ENCODE measurements at places on chromosomes 4 and X.

- DNase-seq: no peak
Observed at GRCh38 chrX:113741744-113742143, 842.1 kb upstream of the HTR2C start.

DNA sequence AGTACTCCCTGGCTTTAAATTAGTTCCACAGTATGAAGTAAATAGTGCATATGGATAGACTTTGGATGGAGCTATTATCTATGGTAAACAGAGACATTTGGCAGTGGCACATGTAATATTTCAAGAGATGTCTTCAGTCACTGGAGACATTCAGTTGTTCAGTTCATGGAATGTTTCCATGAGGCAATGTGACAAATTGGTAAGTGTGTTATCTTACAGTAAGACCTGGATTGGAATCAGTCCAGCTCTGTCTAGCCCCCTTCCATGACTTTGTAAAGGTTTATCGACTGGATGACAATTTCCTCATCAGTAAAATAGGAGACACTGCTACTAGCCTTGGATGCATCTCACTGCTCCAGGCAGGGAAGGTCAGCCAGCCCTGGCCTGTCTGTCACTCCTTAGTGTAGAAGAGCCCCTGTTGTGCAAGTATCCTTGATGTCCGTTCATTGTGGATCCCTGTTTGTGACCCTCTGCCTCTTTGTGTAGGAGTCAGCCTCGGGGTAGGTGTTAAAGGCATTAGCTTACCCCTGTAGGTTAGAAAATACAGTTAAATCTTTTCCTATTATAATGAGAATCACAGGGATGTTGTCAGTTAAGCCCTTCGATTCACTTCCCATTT is 335.9 kb downstream of the ANK2 start:
- no peak for DNase-seq

DNA sequence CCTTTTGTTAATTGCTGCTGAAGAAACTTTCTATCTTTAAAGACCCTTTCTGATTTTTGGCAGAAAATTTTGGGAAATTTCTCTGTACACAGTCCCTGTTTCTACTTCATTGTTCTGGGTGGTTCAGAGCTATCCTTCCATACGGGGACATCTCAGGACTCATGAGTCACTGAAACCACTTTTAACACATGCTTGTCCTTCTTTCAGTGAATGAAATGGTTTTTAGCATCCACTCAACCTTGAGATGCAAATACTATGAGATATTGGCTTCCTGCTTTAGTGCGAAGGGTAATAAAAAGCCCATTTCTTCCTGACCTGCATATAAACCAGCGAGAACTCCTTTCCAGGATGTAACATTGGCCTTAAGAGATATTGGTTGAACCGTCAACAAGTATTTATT is 158.0 kb downstream of the REPS2 start:
- DNase-seq: no peak

DNA sequence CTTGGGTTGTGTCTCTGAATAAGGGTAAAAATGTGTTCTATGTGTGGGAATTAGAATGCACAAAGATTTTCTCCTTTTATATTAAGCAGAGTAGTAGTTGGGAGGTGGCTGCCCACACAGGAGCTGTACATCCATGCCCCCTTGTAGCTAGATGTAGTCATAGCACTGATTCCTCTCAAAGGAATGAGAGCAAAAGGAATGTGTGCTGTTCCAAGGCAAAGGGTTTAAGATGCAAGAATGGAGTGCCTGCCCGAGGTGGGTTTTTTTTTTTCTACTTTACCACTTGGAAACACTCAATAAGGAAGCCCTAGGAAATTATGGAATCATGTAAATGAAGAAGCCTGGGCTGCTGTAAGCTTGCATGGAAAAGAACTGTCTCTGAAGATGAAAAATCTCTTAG is 2183.2 kb upstream of the AGA start:
- no peak for DNase-seq

DNA sequence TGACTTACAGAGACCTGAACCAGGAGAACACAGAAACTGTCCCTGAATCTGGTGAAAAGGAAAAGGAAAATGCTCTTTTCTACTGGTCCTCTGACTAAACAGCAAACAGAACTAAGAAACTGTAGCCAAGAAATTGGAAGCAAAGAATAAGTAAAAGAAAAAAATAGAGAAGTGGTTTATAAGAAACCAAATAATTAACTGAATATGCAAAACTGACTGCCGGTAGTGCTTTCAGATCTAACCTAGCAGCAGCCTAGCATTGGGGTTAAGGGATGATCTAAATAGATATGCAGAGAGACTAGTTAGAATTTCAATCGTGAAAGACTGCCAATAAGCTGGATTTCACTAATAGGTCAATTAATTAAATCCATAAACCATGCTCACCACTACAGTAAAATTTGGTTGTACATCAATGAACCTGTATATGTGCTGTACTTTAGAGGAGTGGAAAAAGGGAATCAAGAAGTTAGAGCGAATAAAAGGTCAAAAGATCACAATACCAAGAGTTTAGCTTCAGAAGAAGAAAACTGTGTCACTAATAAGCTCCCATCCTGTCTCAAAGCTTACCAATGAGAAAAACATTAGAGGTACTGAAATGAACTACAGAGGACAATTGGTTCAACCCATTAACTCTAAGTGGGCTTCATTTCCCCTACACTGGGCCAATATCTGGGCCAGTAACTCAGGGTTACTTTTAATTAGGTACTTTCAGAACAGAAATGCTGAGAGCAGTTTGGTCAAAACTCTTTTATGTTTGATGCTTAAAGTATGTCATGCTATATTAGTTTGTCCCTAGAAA is 53.6 kb downstream of the KLHL13 start:
- DNase-seq: no peak

DNA sequence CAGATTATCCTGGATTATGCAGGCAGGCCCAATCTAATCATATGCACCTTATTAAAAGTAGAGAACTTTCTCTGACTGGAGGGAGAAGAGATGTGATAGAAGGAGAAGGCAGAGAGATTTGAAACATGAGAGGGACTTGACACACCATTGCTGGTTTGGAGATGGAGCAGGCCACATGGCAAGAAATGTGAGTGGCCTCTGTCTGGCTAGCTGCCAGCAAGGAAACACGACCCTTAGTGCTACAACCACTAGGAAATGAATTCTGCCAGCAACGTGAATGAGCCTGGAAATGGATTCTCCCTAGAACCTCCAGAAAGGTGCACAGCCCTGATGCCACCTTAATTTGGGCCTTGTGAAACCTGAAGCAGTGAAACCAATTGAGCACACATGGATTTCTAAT is 79.5 kb upstream of the MBNL3 start:
- no peak for DNase-seq

DNA sequence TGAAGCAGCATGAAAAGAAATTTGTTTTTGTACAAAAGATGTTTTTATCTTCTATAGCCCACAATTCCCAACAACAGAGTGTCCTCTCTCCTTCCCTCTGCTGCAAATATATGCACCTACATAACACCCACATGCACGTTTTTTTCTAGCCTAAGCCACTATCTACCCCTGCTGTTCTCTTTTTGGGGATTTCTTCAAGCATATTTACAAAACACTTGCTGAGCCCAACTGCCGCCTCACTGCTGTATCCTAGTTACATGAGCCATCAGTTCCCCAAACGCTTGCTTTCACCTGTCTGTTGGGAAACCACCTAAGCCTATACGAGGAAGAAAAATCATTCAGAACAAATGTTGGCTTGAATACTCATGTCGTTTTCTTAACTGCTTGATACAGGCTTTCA is 127.2 kb downstream of the CHRNA9 start:
- DNase-seq: no peak

DNA sequence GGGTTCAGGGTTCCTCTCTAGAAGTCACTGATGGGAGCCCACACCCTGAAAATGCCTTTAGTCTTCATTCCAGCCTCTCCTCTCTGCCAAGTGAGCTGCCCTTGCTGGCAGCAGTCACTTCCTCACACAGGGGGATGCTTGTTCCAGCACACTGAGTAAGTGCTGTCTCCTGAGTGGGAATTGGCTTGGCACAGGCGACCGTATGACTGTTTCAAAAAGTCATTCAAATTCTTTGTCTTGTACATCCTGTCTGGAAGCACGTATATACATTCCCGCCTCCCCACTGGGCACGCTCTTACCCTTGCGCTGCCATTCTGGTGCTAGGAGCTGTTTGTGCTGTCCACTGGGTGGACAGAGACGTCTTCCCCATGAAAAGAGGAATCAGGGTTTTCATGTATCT is 40.2 kb upstream of the CD99 start:
- DNase-seq: no peak

- no peak for DNase-seq
Observed at GRCh38 chr4:143417679-143418403, 81.2 kb downstream of the GAB1 start.

GRCh38 chrX:38552721-38553120 is 8.6 kb upstream of the TSPAN7 start:
- DNase-seq: no peak

DNA sequence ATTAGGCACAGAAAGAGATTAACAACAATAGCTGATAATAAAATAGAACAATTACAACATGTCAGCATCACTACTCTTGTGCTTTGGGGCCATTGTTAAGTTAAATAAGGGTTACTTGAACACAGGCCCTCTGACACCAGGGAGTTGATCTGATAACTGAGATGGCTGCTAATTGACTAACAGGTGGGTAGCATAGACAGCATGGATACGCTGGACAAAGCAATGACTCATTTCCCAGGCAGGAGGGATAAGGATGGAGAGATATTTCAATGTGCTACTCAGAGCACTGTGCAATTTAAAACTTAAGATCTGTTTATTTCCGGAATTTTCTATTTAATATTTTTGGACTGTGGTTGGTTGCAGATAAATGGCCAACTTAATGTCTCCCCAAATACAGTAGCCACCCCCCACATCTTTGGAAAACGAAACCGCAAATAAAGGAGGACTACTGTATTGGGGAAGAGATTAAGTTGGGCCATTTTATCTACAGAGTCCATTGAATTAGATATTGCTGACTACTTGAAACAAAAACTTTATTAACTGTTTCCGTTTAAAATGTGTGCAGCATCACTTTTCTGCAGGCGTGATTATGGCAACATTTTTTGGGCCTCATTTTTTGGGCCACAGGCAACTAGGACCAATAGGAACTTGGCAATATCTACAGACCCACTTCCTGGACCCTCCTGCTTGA is 200.6 kb upstream of the KLF3 start:
- no peak for DNase-seq

GRCh38 chrX:110146521-110146920 is 143.6 kb downstream of the TMEM164 start:
- no peak for DNase-seq

- DNase-seq: peak; percentile 71
Observed at GRCh38 chrX:68686097-68686977, 38.9 kb downstream of the STARD8 start.

DNA sequence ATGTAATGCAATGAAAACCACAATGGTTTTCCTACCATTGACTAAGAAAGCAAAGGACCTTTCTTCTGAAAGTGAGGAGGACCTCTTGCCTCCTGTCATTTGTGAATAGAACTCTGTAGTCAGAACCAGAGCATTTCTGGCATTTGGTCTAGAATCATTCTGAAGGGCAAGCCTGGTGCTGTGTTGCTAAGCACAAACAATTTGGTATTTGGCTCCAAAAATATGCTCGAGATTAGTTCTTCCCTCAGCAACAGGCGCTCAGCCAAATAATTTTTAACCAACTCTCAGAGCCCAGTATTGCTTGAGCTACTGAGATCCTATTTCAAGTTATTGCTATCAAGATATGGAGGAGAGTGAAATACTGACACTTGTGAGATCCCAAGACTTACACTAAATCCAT is 71.0 kb downstream of the SNCA start:
- no peak for DNase-seq

DNA sequence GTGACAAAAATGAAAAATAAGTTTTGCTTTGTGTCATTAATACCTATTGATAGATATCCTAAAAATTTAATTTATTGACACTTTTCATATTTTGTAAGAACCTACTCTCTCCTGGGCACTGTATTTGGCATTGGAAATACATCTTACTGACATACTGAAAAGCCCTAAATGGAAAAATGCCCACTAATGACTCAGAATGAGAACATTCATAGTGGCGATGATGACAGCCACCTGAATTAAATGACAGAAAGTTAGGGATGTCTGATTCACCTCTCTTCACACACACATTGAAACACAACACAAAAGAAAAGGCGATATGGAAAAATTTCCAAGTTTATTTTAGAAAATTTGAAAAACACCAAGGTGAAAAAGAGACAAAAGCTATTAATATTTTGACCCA is 992.3 kb downstream of the STPG2 start:
- DNase-seq: no peak

DNA sequence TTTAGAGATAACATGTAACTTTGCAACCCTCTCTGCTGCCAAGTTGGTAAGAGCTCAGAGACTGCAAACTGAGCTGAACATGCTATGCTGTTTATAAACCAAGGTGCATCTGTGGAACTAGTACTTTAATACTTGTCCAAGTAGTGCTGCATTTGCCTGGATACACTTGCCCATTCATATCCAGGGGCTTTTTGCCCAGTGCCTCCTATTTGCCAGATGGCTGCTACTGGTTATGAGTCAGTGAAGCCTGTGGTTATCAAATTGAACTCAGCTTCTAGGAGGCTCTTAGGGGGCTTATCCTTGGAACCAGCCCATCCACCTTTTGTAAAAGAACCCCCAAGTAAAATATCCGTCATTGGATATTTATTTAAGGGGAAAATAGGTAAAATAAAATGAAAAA is 79.6 kb downstream of the AFF2 start:
- no peak for DNase-seq

GRCh38 chr4:168832763-168833575 is 177.1 kb downstream of the CBR4 start:
- peak; percentile 71 for DNase-seq

GRCh38 chrX:132433001-132433400 is 55.8 kb downstream of the MBNL3 start:
- peak; percentile 38 for DNase-seq

- DNase-seq: no peak
Observed at GRCh38 chrX:129099207-129099606, 424.1 kb downstream of the SMARCA1 start.

GRCh38 chrX:21708116-21708515 is 49.8 kb downstream of the SMPX start:
- DNase-seq: no peak

- DNase-seq: no peak
Observed at GRCh38 chr4:122542411-122543236, 78.2 kb downstream of the IL21 start.

GRCh38 chrX:107505223-107505622 is 55.8 kb downstream of the FRMPD3 start:
- no peak for DNase-seq

GRCh38 chr4:136709897-136710296 is 822.4 kb downstream of the PCDH18 start:
- no peak for DNase-seq

- DNase-seq: peak; percentile 94
Observed at GRCh38 chrX:49199906-49200771, at the start of gene SYP. SYP (minus strand) TSS chrX:49200193; CDS start chrX:49200186, 7 bp downstream.

Measured in H9 (cell line).